ENCODE measurements at places on chromosomes 7 and 10.

DNA sequence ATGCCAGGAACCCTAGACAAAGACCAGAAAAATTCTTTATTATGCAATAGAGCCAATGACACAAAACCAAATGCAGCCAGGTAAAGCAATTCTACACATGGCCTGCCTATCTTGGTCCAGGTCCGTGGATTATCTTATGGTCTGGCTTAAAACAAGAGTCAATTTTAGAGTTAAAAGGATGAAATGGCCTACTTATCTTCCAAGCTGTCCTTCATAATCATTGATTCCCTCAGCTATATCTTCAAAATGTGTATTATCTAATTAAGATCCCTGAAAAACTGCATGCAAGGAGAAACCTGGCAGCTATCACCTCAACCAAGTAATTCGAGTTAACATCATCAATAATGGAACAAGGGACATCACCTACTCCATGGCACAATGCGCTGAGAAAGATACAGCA lies 479.4 kb upstream of the NRP1 start:
- DNase-seq, result no peak

DNA sequence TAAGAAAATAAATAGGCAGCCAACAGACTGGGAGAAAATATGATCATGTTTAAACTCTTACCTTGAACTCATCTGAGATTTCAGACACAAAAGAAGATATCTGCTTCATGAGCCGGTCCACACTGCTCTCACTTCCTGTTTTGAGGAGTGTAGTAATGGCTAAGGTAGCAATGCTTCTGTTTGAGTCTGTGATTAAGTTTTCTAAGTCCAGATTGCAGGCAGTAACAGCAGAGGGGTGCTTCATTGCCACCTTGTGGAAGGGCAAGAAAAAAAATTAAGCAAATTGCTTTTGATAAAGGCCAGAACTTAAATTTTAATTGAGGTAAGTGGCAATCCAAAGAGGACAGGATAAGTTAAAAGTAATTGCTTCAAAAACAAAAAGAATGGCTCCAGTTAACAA lies 69.1 kb downstream of the MEST start:
- DNase-seq, result peak; percentile 7

GRCh38 chr10:45378914-45379726 lies 5.1 kb downstream of the ALOX5 start:
- no peak for DNase-seq

DNA sequence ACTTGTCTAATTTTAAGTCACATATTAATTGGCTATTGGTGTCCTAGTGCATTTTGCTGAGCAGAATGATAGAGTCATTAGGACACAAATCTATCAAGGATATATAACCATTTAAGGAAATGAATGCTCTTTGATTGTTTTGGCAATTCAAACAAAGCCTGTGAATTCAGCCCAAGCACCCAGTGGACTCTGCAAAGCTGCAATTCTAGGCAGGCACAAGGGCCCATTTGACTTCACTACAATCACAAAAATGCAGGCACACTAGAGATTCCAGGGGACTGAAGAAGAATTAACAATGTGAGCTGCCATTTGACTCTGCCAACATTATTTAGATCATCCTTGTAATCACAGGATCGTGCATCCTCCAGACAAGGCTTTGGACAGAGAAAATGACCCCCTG lies 544.2 kb upstream of the PHF14 start:
- DNase-seq, result no peak

DNA sequence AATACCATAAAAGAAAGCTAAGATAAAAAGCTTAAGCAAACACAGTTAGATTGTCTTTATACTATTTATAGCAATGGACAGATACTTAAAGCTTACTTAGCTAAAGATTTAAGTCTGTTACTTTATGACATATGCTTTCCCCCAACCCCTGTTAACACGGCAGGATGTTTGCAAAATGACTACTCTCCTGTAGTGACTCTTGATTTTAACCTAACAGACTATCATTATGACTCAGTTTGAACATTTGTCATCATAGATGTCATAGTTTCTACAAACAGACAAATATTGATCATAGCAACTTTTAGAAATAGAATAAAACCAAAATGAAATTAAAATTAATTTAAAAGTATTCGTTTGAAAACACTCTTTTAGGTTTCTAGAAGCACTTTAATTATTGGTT lies 7.8 kb upstream of the COMMD3 start:
- DNase-seq, result no peak

DNA sequence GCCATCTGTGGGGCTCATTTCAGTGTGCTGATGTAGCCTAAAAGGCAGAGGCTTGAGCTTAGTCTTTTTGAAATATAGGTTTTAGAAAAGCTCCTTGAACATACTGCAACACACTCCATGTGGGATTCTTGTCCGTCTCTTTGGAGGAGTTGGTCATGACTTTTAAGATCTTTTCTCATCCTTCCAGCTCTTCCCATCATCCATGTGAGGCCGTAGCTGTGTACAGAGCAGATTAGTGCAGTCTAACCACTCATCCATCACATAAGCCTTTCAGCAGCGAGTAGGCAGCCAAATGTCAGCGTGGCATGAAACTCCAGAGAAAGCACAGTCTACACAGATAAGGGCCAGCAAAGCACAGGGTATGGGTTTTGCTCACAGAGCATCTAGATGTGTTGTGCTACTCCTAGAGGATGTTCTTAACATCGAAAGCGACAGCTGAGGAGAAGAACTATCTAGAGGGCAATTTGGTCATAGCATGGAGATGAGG lies 28.1 kb upstream of the NPVF start:
- no peak for DNase-seq

GRCh38 chr7:100476903-100477870 lies 1.8 kb downstream of the TSC22D4 start:
- DNase-seq, result no peak

- no peak for DNase-seq
Measured at GRCh38 chr10:3961082-3961481, 176.1 kb upstream of the KLF6 start.

- no peak for DNase-seq
Measured at GRCh38 chr10:13813550-13813949, 226.8 kb downstream of the PRPF18 start.

GRCh38 chr7:53315981-53316380 lies 280.5 kb downstream of the POM121L12 start:
- no peak for DNase-seq

- DNase-seq, result no peak
Measured at GRCh38 chr7:34093276-34093675, 187.9 kb downstream of the BMPER start.

DNA sequence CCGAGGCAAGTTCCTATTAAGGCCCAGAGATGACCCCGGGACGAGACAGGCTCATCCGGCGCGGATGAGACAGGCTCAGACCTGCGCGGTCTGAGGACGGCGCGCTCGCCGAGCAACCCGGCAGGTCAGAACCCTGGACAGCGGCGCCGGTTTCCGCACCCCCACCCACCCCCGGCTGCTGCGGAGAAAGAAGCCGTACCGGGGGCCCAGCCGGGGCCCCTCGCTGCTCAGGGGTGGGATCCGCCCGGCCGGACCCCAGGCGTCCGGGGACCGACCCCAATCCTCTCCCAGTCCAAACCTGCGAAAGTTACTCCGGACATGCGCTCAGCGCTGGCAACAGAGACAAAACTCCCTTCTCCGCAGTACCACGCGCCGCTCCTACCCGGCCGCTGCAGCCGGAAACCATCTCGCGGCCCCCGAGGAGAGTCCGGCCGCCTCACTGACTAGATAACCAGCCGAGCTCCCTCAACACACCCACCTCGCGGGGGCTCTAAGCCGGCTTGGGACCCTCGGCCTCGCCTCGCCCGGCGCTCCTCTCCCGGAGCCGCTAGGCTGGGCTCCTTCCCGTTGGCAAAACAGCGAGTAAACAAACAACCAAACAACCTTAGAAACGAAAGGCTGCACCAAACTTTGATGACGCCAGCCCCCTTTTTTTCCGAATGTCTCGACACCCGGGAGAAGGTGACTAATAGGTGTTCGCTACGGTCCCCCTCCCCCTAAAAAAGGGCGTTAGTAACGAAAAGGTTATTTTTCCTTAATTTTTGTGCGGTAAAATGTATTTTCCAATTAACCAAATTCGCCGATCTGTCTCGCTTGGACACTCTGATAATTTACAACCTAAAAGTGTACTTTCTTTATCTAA lies 2.3 kb upstream of the DRGX start:
- no peak for DNase-seq

DNA sequence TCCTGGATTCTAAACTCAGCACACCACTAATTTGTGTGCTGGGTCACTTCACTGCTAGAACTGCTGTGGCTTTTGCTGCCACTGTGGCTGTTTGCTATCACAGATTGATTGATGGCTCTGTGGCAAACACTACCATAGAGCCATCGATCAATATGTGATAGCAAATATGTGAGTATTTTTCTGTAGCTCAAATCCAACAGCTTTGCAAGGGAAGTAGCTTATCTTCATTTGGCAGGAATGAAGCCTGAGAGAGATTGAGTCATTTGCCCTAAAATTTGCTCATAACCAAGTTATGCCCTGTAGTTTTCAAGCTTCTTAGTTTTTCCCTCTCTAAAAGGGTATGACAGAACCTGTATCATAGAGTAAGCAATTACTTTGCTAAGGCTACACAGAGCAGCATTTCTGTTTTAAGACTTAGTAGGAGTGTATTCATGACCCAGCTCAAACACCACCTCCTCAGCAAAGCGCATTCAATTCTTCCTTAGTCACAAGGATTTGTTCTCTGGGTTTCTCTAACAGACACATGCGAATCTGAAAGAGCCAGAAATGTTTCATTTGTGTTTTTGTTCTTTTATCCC lies 43.1 kb downstream of the MINPP1 start:
- no peak for DNase-seq

DNA sequence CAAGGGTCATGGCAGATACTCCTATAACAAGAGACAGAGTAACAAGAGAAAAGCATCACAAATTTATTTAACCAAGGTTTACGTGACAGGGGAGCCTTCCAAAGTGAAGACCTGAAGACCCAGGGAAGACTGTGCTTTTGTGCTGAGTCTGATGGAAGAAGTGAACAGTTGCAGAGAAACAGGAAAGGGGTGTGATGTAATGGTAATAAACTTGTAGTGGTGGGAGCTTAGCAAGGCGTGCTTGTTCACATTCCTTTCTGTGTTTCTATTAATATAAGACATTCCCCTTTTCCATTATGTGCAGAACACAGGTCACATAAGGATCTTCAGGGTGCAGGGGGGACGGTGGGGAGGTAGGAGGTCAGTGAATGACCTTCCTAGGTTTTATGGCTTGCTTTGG lies 25.5 kb upstream of the C10orf67 start:
- DNase-seq, result no peak

DNA sequence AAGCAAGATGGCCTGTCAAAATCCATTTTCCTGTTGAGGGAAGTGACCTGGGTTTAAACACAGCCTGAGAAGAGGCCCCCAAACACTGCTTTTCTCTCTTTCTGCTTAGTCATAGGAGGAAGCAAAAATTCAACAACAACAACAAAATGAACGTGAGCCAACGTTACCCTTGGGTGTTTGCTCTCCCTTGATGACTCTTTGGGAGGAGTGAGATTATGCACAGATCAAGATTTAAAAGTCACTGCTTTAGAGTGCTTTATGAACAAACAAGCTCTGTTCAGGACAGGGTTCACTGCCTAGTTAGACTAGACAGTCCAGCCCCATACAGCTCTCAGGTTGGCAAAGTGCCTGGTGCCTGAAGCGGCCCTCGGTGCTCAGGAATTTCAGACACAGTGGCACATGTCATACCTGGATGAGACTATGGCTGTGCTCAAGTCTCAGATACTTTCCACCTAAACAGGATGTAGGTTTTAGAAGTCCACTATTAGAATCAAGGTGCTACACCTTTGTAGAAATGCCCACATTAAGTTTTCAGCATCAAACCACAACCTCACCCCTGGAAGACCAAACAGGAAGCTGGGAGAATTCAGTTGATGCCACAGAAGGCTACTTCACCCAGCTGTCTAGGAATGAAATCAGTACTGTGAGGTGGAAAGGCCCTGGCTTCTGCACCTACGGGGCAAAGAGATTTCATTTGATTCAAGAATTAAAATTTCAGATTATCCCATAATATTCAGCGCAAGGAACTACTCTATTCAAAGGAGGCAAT lies 38.7 kb downstream of the DENND11 start:
- no peak for DNase-seq

- no peak for DNase-seq
Measured at GRCh38 chr10:63430999-63431356, 34.8 kb downstream of the JMJD1C start.

DNA sequence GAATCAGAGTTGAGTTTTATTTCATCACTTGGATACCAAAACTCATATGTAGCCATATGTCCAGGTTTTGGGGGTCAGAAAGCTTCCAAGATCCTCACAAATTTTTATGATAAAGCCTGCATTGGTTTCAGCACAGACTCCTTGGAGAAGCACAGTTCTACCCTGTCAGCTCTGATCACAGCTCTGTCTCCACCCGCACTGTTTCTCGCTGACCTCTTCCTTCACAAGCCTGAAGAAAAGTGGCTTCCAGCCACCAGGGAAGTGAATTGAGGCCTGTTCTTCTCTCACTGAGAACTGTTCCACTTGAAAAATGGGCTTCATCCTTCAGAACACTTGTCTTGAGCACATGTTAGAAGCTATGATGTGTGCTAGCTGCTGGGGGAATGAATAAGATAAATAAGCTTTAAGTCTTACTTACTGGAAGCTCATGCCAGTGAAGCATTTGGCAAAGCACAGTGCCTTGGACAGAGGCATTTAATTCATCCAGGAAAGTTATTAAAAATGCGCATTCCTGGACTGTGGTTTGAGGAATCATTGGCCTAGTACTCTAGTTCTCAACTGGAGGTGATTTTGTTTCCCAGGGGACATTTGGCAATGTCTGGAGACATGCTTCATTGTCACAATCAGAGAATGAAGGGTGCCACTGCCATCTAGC lies 133.6 kb downstream of the BMPER start:
- DNase-seq, result no peak

- DNase-seq, result no peak
Measured at GRCh38 chr10:36597756-36598320, 527.6 kb upstream of the ANKRD30A start.

DNA sequence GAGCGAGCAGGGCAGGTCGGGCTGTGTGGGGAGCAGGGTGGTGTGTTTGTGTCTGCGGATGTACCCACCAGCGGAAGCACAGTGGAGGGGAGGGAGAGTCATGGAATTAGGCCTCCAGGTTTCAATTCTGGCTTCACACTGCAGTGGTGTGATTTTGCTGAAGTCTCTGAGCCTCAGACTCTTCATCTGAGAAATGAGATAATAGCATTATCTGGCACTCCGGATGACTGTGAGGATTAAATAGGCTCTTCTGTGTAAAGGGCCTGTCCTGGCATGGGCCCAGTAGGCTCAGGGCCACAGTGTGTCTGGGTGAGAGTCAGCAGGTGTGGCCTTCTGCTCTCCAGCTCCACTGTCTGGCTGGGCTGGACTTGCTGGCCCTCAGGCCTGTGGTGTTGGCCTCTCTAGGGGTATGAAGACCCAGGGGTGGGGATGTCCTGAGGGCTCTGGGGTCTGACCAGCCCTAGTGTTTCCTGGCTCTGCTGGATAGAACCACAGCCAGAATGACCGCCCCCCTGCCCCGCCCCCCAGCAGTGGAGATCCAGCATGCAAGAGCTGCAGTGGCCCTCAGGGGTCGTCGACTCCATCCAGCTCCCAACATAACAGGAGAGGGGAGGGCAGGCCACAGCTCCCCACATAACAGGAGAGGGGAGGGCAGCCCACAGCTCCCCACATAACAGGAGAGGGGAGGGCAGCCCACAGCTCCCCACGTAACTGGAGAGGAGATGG lies 178.6 kb downstream of the RPS24 start:
- DNase-seq, result no peak

GRCh38 chr7:158702944-158703343 lies 1.7 kb downstream of the NCAPG2 start:
- no peak for DNase-seq

All from HS-27A (cell line).